ENCODE measurements at places on chromosomes 6 and 20.

- no peak for DNase-seq
Measured at GRCh38 chr6:40806256-40806864, 219.2 kb upstream of the LRFN2 start.

- no peak for DNase-seq
Measured at GRCh38 chr6:27836141-27836782, 75.9 kb downstream of the OR2B2 start.

- no peak for DNase-seq
Measured at GRCh38 chr6:90131614-90132423, 164.8 kb downstream of the BACH2 start.

DNA sequence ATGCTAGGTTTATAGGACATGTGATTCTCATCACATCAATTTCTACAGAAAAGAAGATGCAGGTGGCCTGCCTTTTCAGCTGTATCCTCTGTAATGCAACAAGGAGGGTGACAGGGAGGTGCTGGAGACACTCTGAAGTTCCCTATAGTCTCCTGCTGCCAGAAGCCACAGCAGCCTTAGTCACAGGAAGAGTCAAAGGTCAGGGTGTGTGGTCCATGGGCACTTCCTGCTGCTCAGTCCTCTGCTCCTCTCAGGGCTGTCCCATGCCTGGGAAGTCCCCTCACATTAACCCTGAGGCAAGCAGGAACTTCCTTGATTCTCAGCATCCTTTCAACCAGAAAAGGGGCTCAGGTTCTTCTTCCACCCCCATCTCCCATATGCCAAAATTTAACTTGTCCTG is 144.8 kb upstream of the FOXA2 start:
- no peak for DNase-seq

GRCh38 chr20:3473944-3474343 is 3.1 kb downstream of the ATRN start:
- DNase-seq = no peak

- DNase-seq = no peak
Measured at GRCh38 chr20:59354460-59354859, 54.0 kb downstream of the EDN3 start.

- DNase-seq = no peak
Measured at GRCh38 chr6:37704066-37704465, 6.4 kb upstream of the MDGA1 start.

DNA sequence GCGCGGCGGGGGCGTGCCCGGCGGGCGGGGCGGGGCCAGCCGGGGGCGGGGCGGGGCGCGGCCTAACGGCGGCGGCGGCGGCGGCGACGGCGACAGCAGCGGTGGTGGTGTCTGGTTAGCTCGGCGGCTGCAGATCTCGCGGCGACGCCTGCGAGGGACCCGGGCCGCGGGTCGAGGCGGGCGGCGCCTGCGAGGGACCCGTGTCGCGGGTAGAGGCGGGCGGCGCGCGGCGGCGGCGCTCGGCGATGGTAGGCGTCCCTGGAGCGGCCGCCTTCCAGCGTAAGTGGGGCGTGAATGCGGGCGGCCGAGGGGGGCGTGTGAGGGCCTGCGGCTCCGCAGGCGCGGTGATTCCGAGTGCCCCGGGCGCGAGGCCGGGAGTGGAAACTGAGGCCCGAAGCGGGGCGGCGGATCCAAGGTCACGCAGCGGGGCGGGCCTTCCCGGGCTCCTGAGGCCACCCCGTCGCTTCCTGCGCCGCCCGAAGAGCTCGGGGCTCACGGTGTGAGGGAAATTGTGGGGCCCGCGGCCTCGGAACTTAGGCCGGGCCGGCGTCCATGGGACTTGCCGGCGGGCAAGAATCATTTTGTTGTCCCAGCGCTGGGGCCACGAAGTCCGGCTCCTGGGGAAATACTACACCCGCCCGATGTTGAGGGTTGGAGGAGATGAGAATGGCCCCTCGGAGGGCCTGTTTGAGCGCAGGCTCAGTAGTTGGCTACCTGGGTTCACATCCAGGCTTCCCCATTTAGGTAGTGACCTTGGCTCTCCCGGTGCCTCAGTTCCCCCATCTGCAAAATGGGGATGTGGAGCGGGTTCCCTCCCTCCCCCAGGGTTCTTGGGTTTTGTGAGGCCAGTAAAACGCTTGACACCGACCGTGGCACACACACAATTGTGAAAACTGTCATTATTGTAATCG is at the start of gene CBFA2T2:
Gene CBFA2T2, plus strand, starts transcription at position 74 of the 911 bp plus-strand sequence. Its CDS starts 172 bp downstream, at position 246.
- no peak for DNase-seq

GRCh38 chr6:80388507-80388906 is 282.0 kb downstream of the BCKDHB start:
- DNase-seq = no peak

DNA sequence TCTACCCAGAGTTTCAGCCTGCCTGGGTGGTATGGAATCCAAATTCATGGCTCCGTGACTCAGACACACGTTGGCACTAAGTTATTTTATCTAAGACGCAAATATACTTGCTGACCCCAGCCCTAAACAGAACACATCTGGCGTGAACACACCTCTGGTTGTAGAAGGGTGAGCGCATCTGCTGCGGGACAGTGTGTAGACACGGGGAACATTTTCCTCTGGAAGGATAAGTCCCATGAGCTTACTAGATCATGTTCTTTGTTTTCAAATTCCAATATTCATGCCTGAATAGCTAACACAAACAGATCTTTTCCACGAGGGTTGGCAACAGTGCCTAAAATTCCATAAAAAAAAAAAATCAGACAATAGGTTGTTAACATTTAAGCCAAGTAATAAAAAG is 87.8 kb downstream of the TMEM170B start:
- no peak for DNase-seq

GRCh38 chr6:152682141-152682540 is 15.6 kb upstream of the MYCT1 start:
- no peak for DNase-seq

DNA sequence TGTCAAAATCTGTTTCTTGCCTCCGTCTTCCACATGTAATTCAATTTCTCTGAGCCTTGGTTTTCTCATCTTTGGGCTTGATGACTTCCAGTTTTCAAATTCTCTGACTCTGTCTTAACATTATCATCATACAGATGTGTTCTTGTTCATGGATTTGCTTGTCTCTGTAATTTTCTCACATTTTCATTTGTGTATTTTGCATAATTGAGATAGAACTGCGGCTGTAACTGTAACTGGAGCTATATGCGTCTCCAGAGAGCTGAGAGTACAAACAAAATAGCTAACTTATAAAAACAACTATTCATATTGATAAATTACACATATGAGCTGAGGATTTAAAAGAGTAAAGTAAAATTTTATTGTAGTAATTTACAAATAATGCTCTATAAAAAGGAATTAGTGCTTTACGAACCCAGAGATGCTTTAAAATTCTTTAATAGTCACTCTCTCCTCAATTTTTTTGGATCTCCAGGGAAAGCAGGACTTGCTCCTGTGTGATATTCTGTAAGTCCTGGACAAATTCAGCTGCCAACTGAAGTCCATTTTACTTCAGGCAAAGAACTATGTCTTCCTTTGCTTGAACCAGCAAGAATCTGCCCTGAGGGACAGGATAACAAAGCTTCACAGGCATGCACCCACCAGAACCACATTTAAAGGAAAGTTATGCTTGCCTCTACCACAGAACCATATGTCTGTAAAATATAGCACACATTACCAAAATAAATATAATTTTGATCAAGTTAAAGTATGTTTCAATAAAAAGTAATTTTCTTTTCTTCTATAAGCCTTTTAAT is 288.3 kb downstream of the KHDC1L start:
- DNase-seq = no peak

- no peak for DNase-seq
Measured at GRCh38 chr20:10492844-10493243, 57.7 kb downstream of the SLX4IP start.

GRCh38 chr20:52295556-52295955 is 104.0 kb upstream of the ZFP64 start:
- no peak for DNase-seq

GRCh38 chr6:111838749-111839484 is 34.3 kb downstream of the FYN start:
- DNase-seq = no peak

- DNase-seq = no peak
Measured at GRCh38 chr6:129842881-129843409, 18.2 kb downstream of the TMEM244 start.

DNA sequence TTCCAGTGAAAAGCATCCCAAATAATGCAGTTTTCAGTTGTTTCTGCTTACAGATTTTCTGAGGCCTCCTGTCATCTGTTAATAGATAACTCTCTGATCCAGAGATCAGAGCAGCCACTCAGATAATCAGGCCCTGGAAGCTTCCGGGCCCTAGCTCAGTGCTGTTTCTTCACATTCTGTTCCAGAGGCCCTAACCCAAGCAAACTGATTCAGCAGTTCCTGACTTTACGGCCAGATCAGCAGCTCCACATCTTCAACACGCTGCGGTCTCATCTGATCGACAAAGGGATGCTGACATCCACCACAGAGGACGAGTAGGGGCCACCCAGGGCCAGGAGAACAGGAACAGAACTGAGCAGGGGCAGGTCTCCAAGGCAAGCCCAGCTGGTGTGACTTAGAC is 63.1 kb downstream of the CDS2 start:
- no peak for DNase-seq

GRCh38 chr20:61558726-61559125 is 306.7 kb downstream of the CDH4 start:
- DNase-seq = no peak

DNA sequence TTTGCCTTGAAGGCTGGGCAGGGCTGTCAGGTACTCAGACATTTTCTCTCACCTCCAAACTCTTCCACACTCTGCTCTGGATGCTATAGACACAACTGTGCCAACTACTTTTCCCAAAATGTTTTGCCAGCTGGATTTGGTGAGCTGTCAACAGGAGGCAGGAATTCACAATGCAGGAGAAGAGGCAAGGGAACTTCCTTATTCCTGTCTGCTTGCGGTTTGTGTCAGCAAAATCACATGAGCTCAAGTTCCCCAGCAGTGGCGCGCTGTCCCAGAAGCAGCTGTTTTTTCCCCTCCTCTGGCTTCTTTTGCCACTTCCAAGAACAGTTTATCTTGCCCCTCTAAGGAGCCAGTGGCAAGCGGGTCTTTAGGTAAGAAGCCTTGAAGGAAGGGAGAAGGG is 608.2 kb downstream of the PRKN start:
- no peak for DNase-seq

- no peak for DNase-seq
Measured at GRCh38 chr20:63309261-63310071, 16.5 kb downstream of the COL20A1 start.

DNA sequence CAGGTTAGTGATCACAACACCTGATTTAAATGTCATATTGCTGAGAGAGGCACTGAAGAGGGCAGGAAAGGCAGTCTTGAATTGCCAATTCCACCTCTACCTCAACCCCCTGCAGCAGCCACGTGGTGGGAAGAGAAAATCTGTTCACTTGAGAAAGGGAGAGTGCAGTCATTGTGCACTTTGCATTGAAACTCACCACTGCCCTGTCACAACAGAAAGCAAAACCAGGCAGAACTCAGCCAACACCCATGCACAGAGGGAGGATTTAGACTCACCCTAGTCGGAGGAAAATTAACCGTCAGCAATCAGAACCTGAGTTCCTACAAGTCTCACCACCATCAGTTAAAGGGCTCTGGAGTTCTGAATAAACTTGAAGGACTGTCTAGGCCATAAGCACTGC is 1040.2 kb downstream of the HACE1 start:
- no peak for DNase-seq

DNA sequence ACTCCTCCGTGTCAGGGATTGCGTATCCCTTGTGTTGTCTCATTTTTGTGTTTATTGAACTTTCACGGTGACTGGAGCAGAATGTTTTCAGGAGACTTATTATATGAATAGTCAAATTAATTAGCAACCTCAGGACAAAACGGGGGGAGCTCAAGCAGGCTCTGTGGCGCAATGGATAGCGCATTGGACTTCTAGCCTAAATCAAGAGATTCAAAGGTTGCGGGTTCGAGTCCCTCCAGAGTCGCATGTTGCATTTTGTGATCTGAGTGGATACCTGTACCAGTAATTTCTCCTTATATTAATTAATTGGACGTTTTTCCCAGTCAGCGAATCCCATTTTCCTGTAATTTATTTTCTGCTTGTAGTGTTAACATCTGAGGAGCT is 89.1 kb upstream of the ZNF184 start:
- DNase-seq = no peak

DNA sequence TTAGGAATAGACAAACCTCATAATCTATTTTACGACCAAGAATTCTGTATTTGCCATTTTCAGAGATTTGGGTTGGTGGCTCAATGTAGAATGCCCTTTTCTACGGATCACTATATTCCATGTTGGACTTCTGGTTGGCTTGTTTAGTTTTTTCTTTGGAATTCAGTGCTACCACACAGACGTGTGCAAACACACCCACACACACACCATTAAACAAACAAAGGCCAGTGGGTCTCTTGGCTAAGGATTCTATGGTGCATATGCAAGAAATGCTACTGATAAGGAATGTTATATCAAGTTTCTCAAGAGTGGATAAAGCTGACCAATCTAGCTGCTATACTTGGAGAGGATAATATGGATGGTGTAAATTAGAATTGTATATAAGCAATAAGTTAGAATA is 8.0 kb downstream of the ABT1 start:
- DNase-seq = no peak

- no peak for DNase-seq
Measured at GRCh38 chr6:1870251-1870650, 260.5 kb downstream of the FOXC1 start.

- no peak for DNase-seq
Measured at GRCh38 chr20:32501709-32502108, 83.4 kb downstream of the NOL4L start.

- DNase-seq = no peak
Measured at GRCh38 chr20:13348311-13349234, 127.5 kb downstream of the ISM1 start.

DNA sequence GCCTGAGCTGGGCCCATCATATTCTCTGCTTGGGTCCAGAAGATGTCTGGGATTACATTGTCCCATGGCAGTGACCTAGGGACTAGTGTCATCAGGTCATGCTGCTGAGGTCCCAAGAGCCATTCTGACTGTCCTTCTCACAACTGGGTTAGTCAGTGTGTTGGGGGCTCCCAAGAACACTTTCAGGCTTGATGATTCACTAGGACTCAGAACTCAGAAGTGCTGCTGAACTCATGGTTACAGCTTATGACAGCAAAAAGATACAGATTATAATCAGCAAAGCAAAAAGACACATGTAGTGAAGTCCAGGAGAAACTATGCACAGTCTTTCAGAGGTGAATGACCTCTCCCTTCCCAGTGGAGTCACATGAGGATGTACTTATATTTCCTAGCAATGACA is 107.8 kb downstream of the SYNE1 start:
- DNase-seq = no peak

All from hippocampal formation (tissue), 2 donors.